ENCODE measurements at places on chromosomes 6 and 20.

- DNase-seq: no peak
These were observed 66.9 kb downstream of the ZBTB2 start for GRCh38 chr6:151324488-151324825.

GRCh38 chr20:25865715-25866656 lies 169.3 kb upstream of the ZNF337 start:
- DNase-seq: peak; percentile 73

DNA sequence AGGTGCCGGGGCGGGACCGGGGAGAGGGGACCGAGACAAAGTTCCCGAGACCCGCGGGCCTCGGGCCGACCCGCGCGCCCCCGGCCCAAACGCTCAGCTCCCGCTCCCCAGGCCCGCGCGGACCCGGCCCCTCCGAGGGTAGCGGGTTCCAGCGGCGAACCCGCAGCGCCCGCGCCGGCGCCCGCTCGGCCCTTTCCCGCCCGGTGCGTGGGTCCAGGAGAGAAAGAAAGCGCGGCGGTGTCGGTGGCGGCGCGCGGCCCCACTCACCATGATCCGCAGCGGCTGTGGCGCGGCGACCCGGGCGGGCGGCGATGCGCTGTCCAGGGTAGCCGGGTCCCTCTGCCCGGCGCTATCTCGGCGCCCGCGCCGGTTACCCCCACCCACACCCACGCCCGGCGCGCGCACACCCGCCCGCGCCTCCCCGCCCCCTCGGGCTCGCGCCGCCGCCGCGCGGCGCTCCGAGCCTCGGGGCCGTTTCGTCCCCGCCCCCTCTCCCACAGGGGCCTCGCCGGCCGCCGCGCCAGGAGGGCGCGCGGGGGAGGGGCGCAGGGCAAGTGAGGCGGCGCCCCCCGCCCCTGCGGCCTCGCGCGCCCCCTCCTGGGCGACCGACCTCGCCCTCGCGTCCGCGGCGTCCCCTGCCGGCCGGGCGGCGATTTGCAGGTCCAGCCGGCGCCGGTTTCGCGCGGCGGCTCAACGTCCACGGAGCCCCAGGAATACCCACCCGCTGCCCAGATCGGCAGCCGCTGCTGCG lies at the start of gene ELOVL2:
TSS of gene ELOVL2 (minus strand) at position 345 of the 751 bp plus-strand sequence. CDS start at position 270, 75 bp downstream.
- DNase-seq: peak; percentile 4

- no peak for DNase-seq
These were observed 2.4 kb downstream of the KIF13A start for GRCh38 chr6:17984812-17985670.

- DNase-seq: no peak
These were observed 178.0 kb downstream of the ATXN1 start for GRCh38 chr6:16583144-16583762.

GRCh38 chr20:1130847-1131246 lies 12.4 kb downstream of the PSMF1 start:
- no peak for DNase-seq

Data from activated naive CD4-positive, alpha-beta T cell treated with Interleukin-2 at 50 U/mL for 16 hours (primary cell).